ENCODE measurements at places on chromosomes 3 and 15.

DNA sequence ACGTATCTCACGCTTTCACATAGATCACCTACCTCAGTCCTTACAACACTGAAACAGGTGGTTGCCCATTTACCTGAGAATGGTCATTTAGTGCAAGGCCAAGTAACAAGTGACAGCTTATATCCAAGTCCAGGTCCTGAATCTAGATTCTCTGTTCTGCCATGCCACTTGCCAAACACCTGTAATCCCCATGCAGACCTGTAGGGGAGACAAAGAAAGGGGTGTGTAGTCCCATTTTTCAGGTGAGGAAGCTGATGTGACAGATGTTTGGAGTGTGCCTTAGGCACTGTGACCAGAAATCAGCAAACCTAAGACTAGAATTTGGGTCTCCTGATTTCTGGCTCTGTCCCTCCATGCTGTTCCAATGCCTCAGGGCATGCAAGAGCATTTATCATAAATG lies 12.7 kb downstream of the ZNF35 start:
- no peak for DNase-seq

DNA sequence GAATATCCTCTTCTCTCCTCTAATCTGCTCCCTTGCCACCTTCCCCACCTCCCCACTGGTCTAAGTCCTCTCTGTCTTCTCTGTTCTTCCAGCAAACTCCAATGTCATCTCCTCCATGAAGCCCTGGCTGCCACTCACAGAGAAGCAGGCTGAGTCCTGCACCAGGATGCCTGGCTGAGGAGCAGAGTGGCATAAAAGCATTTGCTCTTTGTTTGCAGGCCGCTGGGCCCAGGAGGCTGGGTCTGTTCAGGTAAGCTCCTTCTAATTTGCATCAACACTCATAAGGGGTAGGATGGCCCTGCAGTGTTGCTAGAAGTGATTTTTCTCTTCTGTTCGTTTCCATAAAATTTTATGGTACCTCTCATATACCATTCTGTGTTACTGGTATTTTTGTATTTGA lies 43.2 kb upstream of the KLHL25 start:
- no peak for DNase-seq

DNA sequence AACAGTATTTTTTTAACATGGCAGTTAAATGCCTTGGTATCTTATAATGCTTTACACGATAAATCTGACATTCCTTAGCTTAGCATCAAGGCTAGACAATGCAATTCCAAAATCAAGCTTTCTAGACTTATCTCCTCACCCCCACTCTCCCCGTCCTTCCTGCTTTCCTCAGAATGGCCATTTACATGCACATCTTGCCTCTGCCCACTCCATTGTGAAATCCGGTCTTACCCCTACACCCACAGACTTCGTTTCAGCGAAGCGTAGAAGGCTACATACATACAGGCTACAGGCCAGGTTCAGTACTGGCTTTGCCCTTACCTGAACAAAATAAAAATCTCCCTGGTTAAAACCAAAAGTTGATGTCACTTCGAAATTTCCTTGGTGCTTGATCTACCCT lies 58.6 kb upstream of the SLC12A8 start:
- DNase-seq = no peak

DNA sequence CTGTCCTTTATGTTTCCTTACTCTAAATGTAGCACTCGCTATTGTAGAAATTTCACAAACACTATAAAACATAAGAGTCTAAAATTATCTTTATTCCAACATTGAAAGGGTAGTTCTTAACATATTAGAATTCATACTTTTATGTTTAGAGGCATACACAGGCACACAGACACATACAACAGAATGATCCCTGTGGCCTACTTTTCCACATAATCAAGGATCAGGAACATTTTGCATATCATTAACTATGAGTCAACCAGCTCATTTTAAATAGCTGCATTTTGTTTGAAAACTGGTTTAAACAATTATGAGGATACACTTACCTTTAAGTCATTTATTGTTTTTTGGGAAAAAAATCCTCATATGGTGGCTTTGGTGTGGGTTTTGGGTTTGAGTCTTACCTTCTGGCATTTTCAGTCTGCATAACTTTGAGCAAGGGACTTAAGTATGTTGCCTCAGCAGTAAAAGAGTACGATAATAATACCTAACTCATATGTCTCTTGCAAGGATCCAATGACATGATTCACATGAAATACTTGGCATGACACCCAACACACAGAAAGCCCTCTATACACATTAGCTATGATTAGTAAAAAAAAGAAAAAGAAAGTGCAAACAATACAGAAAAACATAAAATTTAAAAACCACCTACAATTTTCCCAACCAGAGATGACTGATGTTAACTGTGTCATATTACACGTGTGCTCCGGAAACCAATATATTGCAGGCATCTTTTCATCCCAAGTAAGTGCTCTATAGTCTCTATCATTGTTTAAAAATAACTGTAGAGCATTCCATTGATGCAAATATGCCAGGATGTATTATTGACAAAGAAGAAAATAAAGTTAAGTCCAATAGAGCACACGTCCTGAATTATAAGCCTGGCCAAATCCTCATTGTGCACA lies 213.1 kb upstream of the ADAMTS9 start:
- no peak for DNase-seq

GRCh38 chr15:62453981-62454380 lies 288.9 kb upstream of the C2CD4B start:
- DNase-seq = no peak

DNA sequence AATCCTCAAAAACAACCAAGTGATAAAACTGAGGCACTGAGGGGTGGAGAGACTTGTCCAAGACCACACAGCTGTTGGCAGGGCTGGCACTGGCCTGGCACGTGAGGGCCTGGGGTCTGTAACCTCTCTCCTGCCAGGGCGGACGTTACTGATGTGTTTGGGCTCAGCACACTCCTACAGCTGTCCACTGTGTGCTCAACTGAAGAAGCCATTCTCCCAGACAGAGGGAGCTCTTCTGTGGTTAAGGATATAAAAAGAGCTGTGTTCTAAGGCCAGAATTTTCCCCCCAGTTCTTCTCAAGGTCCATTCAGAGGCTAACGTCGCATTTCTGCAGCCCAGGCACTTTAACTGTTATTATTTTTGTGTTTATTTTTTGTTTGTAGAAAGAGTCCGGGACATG lies 429.0 kb upstream of the ATP11B start:
- peak; percentile 16 for DNase-seq

- DNase-seq = no peak
These were observed 42.0 kb upstream of the FAM98B start for GRCh38 chr15:38411902-38412301.

DNA sequence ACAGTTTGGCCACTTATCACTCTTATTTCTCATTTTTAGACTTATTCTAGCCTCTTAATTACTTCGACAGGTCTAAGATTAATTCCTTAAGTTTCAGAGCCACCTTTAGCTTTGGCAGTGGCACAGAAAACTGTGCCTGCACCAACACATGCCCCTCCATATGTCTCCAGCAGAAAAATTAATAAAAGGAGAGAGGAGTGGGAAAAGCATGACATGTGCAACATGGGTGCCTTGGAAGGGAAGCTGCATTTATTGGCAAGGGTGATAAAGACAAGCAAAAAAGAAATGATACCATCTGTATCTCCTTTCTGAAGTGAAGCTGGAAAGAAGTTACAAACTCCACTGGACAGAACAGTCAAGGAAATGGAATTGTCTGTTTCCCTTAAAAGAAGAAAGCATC lies 121.7 kb upstream of the CFAP20DC start:
- DNase-seq = no peak

DNA sequence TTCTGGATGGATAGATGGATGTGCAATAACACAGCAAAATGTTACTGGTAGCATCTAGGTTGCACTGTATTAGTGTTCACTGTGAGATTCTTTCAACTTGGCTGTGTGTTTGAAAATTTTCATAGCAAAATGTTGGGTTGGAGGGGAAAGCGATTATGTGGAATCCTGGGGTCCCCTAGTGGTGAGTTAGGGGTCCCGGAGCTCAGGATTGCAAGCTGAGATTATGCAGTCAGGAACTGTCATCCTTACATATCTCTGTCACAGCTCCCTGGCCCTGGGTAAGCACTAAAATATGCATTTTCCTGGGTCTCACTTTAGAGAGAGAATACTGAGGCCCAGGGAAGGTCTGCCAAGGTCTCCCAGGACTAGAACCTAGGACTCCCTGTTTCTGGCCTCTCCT lies 77.2 kb downstream of the CEMIP start:
- DNase-seq = no peak

- DNase-seq = no peak
These were observed 10.8 kb downstream of the SHISA5 start for GRCh38 chr3:48493203-48493501.

DNA sequence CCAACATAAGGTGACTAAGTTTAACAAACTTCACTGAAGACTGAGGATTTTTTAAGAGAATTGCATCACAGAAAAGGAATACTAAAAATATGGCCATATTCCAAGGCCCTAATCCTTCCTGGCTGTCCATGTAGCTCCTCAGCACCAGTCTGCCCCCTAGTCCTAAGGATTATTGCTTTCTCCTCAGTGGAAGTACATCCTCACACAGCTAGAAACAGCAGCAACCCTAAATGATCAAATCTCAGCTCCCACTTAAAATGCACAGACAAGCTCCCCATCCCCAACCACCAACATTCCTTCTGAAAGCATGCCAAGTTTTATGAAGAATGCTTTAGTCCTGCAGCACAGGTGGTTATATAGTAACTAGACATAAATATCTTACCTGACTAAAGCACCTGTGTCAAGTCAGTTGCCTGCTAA lies 14.7 kb downstream of the ST3GAL6 start:
- DNase-seq = no peak

DNA sequence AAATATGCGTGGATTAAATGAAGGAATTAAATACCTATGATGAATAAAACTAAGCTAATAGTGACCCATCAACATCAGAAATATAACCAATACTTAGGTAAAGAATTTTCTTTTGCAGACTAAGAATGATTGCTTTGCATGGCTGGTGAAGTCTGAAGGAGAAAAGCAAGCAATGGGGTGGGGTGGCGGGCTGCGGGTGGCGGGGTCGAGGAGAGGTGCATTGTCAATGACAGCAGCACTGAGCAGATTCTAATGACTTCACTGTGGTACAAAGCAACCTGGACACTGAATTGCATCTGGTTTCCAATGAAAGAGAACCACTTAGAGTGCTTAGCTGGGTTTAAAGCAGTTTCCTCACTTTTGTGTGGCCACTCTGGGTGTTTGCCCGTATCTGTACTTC lies 171.5 kb upstream of the IL12A start:
- DNase-seq = no peak

DNA sequence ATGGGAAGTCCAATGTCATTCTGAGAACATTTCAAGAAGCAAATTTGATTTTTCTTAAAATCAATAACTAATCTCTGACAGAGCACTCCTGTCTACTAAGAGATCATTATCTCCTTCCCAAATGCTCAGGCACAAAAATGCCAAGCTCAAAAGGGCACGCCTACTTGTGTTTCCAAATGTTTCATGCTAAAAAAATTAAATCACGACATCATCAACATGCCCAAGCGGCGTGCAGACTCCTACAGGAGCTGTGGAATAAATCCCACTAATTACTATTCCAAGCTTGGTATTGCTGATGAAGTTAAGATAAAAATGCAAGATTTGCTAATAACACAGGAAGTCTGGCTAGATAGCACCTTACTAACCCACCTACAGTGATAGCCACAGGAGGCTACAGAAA lies 140.8 kb downstream of the OSBPL10 start:
- DNase-seq = no peak

- DNase-seq = no peak
These were observed 531.0 kb upstream of the NR2F2 start for GRCh38 chr15:95799286-95800200.

GRCh38 chr15:81111018-81111417 lies 23.1 kb upstream of the CFAP161 start:
- no peak for DNase-seq

DNA sequence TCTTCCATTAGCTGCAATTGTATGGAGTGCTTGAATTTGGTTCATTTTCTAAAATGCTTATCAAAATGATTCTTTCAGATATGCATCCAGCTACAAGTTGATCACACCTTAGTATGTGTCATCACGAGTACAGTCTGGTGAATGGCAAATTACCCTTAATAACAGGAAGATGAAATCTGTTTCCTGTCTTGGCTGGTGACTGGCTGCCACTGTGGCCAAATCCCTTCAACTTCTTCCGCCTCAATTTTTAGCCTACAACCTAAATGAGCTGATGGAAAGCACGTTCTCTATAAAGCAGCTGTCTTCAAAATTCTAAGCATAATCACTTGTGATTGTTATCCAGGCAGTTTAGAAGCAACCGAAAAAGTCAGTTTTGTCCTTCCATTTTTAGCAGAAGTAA lies 387.1 kb upstream of the NECTIN3 start:
- DNase-seq = no peak

DNA sequence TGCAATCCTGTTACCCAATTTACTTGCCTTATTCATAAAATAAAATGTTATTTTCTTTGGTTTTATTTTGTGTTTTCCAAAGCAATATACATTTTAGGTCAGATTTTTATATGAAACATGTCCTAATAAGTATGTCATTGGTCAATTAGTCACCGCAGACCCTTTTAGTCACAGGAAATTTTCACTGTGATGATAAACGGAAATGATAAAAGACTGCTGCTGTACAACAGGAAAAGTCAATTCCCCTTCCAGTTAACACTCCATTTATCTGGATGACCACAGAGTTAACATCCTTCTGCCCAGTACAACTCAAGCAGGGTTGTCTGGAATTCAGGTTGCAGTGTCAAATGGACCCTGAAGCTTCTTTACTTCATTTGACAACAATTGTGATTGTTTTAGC lies 175.2 kb downstream of the LSAMP start:
- DNase-seq = no peak

- no peak for DNase-seq
These were observed 74.4 kb upstream of the PPP2R3A start for GRCh38 chr3:135891121-135891520.

DNA sequence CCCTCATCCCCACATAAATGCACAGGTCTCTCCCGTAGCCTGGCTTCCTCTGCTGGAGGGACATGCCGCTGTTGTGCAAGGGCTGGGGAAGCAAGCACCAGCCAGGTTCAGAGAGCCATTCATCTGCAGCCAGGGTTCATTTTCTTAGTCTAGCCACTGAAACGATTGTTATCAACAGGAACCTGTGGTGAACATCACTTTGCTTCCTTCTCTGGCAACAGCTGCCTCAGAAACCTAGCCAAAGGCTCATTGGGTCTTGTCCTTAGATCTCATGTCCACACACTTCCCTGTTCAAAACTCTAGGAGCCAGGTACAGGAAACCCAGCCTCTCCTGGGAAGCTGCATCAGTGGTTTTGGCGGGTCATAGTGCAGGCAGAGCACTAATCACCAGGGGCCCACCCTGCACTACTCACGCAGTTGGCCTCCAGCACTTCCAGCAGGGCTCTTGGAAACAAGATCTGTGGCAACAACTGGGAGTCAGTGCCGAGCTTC lies 47.0 kb downstream of the OXNAD1 start:
- no peak for DNase-seq

- no peak for DNase-seq
These were observed 19.6 kb downstream of the HSPBAP1 start for GRCh38 chr3:122773944-122774509.
